ENCODE measurements at places on chromosomes 4 and X.
A peak's percentile ranks its signal among the peaks of the same experiment; 100 is the strongest.

- DNase-seq = no peak
Observed at GRCh38 chrX:108121291-108121690, 29.7 kb downstream of the ATG4A start.

DNA sequence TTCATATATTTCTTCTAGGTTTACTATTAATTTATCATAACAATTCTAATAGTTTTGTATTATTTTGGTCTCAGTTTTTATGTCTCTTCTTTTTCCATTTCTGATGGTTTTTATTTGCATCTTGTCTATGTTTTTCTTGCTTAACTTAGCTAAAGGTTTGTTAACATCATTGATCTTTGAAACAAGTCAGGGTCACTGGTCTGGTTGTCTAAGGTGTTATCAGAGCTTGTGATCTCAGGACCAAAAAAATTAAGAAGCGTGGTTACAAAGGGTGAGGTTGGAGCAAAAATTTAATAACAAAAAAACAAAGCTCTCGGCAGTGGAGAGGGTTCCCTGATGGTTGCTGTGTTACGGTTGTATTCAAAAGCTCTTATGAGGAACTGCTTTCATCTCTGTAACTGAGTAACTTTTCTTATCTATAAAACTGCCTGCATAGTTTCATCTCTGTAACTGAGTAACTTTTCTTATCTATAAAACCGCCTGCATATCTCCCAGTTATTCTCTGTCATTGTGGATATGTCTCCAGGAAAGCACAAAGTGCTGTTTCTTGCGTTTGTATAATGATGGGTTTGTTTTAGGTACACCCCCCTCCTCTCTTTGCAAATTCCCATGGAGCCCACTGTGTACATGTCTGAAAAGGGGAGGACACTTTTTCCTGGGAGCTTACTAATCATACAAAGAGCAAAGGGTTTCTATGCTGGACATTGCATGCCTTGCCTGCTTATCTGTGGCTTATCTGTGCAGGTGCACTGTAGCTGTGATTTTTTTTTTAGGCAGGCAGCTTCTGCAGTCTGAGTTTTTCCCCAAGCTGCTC is 62.4 kb upstream of the UGT2B15 start:
- no peak for DNase-seq

DNA sequence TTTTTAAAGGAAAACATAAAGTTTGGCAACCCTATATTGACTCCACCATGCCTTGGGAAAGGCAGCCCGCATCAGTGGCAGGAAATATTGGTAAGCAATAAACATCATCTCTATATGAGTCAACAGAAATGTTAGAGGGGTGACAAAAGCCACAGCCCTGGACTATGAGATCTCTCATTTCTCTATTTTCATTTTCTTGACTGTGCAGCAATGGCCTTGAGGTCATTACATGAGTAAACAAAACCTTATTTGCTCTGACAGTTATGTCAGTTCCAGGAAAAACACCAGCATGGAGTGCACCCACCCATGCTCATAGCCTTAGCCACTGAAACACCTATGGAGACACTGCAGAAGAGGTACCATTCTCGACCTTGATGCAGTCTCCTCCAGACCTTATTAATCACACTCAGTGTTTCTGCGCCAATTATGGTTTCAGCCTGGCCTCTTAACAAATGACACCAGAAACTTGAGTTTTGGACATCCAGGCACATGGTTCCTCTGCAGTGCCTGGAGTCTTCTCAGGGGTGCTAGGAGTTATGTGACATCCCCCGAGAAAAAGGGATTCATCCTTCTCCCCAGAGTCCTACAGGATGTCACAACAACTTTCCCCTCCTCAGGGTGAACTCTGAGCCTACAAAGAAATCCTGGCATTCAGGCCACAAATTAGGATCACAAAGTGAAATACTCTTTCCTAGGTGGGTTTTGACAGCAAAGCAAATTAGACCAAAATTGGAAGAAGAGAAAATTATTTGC is 16.0 kb upstream of the HPGD start:
- no peak for DNase-seq

DNA sequence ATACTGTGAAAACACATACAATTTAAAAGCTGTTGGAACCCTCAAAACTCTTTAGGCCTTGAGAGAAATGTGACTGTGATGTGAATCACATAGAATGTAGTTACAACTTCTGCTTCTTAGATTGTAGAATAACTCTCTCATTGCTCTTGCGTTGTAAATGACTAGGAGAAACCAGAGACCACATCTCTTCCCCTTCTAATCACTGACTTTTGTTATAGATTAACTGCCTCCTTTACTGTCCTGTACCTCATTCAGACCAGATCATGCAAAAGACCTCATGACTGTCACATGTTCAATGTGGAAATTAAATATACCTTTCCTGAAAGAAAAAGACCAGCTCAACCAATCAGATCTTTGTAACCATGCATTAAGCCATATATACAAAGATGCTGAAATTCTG is 43.2 kb upstream of the NEIL3 start:
- DNase-seq = no peak

- peak; percentile 1 for DNase-seq
Observed at GRCh38 chr4:69617083-69617694, 22.3 kb downstream of the UGT2A2 start.

DNA sequence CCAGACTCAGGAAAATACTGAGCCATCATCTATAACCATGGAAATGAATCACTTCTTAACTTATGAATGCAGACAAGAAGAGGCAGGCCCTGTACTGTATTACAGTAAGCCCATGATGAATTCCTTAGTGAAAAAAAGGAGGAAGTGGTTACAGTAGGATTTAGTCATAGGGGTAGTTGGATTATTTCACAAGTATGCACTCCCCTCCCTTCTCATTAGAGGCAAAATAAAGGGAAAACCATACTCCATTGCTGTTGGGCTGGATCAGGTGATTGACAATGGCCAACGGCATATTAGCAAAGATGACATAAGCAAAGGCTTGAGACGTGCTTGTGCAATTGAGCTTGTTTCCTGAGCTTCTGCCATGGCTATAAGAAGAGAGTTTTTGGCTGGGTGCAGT is 181.1 kb upstream of the PRPS2 start:
- DNase-seq = peak; percentile 89

GRCh38 chr4:147578051-147578476 is 39.1 kb upstream of the TMEM184C start:
- peak; percentile 97 for DNase-seq

GRCh38 chrX:9189286-9189685 is 155.4 kb upstream of the FAM9B start:
- DNase-seq = no peak

DNA sequence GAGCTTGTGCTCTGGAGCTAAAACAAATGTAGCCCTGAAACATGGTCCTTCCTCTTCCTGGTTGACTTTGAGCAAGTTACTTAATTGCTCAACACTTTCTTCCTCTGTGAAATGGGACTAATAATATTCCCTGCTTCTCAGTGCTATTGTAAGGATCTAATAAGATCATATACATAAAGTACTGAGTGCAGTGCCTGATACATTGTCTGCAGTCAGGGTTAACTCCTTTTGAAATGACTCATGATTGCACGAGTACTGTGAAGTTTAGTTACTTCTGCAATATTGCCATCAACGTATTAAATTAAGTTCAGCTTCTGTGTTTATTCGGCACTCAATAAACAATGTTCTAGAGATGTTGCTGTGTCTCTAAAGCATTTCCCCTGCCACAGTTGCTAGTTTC is 91.8 kb upstream of the HPRT1 start:
- DNase-seq = no peak

DNA sequence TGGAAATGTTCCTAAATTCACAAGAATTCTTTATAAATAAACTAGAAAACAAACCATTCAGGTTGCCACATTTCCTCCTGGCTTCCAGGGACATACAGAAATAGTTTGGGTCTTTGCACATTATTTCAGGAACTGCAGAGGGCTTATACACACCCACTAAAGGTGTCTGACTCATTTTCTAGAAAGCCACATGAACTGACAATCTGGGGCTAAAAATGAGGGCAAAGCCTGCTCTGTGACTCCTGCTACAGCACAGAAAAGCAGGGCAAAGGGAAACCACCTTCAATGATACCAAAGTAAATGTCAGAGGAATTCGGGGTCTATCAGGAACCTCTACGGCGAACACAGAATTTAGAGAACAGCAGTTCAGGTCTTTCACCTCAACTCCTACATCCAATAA is 112.2 kb upstream of the MAP3K15 start:
- no peak for DNase-seq

- no peak for DNase-seq
Observed at GRCh38 chr4:146105464-146105863, 70.1 kb upstream of the LSM6 start.

DNA sequence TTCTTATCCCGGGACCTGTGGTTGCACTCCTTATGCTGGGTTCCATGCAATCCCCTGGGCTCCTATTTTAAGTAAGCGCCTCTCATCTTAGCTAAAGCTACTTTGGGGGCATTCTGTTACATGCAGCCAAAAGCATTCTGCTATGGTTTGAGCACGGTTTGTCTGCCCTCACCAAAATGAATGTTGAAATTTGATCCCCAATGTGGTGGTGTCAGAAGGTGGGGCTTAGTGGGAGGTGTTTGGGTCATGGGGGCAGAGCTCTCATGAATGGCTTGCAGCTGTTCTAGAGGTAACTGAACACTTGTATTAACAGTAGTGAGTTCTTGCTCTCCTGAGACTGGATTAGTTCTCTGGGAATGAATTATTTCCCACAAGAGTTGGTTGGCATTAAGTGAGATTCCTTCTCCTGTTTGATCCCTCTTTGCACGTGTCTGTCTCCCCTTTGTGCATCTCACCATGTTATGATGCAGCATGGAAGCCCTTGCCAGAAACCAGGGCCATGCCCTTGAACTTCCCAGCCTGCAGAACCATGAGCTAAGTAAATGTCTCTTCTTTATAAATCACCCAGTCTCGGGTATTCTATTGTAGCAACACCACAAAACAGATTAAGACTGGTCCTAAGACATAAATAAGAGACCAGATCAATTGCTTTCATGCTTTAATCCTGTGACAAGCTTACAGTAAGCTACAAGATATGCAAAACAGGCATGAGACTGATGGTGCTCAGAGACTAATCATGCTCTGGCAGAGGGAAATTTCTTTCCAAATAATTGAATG is 141.8 kb downstream of the TSPAN5 start:
- no peak for DNase-seq

GRCh38 chr4:681736-682451 is 7.1 kb downstream of the SLC49A3 start:
- DNase-seq = no peak

DNA sequence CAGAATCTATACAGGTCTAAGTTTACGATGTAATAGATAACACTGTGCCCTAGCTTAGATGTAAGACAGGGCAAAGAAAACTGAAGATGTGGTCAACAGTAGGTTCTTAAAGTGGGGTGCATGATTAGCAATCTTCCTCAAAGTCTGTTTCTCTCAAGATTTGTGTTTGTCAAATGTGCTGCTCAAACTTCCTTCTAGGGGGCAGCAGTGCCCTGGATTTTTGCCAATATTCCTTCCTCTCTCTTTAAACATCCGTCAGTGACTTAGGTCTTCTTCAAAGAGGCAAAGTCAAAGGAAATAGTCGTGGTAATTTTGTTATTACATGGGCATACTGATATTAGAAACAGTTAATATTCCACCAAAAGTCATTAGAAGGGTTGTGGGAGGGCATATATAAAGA is 4.2 kb upstream of the PDHA2 start:
- no peak for DNase-seq

GRCh38 chr4:95050980-95051701 is 293.4 kb downstream of the BMPR1B start:
- no peak for DNase-seq

GRCh38 chr4:183332447-183332846 is 10.2 kb upstream of the CLDN24 start:
- no peak for DNase-seq

GRCh38 chr4:163613383-163613782 is 118.9 kb downstream of the TMA16 start:
- no peak for DNase-seq

- no peak for DNase-seq
Observed at GRCh38 chr4:16627999-16628398, 270.4 kb downstream of the LDB2 start.

DNA sequence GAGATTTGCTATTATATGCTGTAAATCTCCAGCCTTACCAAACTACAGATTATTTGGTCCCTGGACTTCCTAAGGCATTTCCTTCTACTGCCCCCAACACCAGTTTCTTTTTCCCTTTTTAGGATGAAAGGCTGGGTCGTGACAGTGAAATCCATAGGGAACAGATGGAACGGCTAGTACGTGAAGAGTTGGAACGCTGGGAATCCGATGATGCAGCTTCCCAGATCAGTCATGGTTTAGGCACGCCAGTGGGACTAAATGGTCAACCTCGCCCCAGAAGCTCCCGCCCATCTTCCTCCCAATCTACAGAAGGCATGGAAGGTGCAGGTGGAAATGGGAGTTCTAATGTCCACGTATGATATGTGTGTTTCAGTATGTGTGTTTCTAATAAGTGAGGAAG is 67.9 kb downstream of the PKD2 start:
- DNase-seq = no peak

- DNase-seq = no peak
Observed at GRCh38 chrX:112687189-112687691, 7.5 kb upstream of the LHFPL1 start.

- no peak for DNase-seq
Observed at GRCh38 chr4:6250235-6250983, 19.2 kb upstream of the WFS1 start.

DNA sequence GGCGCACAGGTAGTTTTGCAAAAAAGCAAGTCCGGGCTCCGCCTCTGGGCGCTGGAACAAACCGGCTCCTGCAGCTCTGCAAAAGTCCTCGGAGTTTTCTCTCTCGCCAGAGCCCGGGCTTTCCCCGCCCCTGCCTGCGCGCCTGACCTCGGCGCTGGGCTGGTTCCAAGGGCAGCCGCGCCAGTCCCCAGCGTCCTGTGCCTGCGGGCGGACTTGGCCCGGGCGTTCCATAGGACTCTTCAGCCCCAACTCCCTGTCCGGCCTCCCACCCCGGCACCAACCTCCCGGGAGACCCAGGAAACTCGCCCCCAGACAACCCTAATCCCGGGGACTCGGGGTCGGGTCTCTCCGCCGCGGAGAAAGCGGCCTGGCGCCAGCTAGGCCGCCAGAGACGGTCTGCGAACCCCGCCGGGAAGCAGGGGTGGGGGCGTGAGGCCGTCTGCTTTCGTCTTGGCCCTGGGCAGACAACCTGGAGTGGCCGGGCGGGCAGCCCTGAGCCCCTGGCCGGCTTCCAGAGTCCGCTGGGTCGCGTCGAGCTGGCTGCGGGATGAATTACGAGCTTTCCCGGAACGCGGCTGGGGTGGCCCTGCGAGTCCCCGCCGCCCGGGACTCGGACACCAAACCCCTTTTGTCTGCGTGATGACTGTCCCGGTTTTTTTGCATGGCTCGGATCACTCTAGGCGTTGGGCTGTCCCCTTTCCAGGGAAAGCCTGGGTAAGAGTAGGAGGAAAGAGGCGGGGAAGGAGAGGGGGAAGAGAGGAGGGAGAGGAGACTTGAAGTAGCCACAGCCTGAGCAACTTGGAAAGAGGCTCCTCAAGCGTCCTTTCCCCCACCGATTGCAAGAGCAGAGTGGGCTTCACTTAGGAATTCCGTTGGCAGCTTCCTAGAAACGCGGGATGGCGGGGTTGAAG is 916 bp downstream of the MXRA5 start:
- no peak for DNase-seq

All from epithelial cell of prostate (primary cell).